ENCODE measurements at places on chromosomes 2 and 18.
A peak's percentile ranks its signal among the peaks of the same experiment; 100 is the strongest.

DNA sequence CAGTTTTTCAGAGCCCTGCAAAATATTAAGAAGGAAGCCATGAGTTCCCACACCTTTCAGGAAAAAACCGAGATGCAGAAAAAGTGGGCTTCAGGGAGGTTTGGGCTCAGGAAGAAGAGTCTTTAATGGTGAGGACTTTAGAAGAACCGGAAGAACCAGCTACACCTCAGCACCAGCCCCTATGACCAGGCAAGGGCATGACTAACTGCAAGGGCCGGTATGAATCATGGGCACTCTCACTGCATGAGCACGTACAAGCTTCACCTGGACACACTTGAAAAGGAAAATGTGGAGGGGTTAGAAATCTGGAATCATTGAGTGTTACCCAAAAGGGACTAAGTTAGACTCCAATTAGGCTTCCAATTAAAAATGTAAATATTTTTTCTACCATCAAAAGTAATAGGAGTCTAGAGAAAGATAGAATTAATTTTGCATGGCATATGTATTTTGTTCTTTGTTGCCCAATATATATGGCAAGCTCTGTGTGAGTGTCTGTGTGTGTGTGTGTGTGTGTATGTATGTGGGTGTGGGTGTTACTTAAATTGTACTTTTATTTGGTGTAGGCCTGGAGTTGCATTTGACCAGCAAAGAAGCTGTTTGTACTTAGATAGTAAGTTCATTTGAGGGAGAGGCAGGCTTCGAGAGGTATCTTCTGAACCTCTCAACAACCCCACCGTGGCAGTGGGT is 66.5 kb upstream of the THUMPD2 start:
- DNase-seq, result no peak

DNA sequence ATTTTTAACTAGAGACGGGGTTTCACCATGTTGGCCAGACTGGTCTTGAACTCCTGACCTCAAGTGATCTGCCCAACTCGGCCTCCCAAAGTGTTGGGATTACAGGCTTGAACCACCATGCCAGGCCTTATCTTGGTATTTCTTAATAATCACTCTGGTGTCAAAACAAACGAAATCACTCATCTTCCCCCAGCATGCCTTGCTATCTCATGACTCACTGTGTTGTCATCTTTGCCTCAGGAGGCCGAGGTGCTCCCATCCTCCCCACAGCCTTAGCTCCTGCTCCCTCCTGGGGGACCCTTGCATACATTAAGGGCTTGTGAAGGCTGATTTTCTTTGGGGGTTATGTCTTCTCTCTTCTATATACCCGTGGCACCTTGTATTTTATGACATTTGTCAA is 250.1 kb upstream of the DPP10 start:
- no peak for DNase-seq

- no peak for DNase-seq
Observed at GRCh38 chr18:47323158-47323557, 71.7 kb upstream of the SKOR2 start.

DNA sequence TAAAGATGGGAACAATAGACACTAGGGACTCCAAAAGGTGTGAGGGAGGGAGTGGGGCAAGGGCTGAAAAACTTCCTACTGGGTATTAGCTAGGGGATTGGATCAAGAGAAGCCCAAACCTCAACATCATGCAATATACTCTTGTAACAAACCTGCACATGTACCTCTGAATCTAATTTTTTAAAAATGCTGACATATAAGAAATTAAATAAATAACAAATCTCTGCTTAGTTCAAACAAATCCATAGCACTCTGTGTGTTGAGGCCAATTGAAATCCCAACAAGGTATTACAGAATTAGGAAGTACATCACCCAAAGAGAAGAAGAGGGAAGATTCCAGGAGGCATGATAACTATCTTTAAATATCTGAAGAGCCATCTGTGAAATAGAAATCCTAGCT is 55.4 kb upstream of the CDH20 start:
- DNase-seq, result no peak

DNA sequence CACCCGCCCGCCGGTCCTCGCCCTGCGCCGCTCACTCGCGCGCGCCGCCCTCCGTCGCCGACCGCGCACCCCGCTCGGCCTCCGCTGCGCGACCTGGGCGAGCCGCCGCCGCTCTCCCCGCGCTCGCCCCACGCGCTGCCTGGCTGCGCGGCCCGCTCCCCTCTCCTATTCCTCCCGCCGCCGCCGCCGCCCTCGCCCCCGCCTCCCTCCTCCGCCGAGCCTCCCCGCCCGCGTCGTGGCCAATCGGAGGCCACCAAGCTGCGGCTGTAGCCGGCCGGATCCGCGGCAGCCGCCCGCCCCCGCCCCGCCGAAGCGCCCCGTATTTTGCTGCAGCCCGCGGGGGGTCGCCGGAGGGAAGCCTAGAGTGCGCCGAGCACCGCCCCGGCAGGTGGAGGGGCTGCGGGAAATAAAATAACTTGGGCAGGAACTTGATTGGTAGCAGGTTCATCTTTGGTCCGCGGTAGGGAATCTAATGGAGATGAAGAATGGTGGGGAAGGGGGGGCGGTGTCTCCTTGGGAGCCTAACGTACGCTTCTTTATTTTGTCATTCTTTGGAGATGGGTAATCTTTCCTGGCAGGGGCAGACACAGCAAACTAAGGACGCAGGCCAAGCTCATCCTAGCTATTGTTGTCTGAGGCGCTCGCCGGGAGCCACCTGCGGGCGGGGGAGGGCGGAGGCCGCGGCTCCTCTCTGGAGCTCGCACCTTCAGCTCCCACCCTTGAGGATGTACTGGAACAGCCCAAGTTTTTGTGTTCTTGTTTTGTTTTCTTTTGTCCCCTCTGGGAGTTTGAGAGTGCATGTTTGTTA is 1.1 kb upstream of the CDH2 start:
- peak; percentile 69 for DNase-seq

GRCh38 chr2:241996100-241996499 is 126.6 kb downstream of the RTP5 start:
- DNase-seq, result no peak

DNA sequence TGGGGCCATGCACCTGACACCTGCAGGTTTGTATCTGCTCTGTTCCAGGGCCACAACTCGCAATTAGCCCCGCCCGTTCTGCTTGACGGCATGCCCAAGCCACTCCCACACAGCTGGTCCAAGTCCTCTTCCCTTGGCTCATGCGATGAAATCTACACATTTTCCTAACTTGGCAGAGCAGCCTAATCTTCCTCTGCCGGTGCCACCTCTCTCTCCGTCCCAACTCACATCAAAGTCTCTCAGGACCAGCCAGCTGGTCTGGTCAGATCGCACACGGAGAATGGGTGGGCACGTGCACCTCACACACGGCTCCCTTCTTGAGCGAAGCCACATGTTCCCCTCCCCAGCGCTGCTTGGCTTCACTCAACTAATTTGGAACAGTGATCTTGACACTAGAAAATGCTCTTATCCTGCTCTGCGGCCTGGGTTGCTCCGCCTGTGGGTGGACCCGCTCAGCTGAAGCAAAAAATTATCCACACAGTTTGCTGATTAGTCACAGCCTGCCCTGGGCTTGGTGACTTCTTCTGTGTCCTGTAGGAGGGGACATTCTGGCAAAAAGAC is 176.7 kb downstream of the NRP2 start:
- DNase-seq, result peak; percentile 93

- no peak for DNase-seq
Observed at GRCh38 chr2:17536416-17536815, 4.1 kb upstream of the VSNL1 start.

DNA sequence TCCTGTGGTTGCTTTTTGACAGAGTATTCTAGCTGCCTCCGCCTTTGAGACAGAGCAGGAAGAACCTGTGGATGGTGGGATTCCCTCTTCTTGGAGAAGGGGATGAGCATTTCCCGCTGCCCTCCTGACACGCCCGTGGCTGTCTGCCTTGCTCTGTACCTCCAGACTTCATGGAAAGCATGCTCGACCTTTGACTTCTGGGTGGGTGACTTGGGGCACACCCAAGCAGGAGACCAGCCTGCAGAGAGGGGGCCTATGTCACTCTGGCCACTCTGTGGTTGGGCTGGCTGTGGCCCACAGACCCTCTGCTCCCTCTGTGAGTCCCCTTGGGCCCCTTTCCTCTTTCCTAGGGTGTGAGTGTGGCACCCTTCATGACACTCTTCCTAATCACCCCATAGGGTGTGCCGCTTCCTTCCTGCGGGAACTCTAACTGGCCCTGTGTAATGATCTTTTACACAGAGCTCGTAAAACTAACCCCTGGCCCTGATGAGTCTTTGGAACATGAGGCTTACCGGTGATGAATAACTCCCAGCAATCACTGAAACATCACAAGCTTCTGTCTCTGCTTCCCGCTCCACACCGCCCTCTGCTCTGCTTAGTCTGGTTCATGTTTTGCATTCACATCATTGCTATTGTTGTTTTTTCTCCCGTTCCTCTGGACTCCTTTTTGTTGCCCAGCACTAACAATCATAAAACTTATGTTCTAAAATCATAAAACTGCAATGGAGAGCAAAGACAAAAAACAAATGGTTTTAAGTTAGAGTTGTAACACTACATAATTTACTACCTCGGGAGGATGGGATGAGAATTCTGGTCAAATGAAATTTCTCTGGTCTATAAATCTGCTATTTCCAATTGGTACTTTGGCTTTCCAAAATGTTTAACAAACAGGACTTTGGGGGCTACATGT is 101.1 kb downstream of the SH3YL1 start:
- no peak for DNase-seq

DNA sequence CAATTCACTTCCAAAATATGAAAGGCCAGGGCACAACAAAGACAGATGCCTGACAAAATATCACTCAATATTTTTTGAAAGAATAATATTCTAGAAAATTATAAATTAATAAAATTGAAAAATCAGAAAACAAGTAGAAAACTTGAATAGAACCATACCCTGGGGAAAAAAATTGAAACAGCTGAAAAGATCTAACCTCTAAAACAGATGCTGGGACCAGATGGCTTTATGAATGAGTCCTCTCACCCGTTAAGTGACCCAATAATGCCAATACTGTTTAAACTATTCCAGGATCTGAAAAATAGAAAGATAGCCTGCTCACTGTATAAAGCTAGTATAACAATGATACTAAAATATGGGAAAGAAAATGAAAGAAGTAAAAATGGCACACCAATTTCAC is 322.3 kb upstream of the VWC2L start:
- DNase-seq, result no peak

- DNase-seq, result no peak
Observed at GRCh38 chr2:100614455-100615000, 51.7 kb downstream of the PDCL3 start.

DNA sequence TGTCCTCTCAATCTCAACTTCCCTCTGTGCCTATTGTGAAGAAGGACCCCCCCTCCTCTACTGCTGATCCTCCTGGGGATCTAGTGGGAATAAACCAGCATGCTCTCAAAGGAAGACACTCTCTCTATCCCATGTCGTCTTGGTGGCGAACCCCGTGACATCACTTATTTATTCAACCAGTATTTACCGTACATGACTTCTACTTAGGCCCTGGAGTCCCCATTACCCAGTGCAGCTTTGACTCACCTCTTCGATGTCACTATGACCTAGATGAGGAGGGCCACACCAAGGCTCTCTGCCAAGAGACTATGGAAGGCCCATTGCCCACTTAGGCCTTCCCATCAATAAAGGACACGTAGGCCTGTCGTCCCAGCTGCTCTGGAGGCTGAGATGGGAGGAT is 16.7 kb downstream of the ASPRV1 start:
- no peak for DNase-seq

DNA sequence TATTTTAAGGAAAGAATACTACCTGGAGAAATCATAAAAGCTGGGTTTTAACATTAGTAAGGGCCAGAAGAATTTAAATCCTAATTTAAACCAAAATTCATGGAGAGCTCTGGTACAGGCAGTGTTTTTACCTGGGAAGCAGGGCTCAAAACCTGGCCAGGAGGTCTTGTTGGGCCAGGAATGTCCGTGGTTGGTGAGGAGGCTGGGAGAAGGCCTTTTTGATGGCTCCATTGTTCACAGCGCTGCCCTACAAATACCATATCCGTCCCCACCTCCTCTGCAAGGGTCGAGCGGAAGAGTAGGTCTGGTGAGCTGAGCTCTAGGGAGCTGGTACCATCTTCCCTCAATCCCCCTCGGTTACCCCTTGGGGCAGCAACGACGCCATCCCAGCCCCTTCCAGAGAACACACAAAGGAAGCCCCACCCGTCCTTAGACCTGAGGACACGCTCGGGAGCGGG is 10.9 kb upstream of the HOXD1 start:
- DNase-seq, result no peak

DNA sequence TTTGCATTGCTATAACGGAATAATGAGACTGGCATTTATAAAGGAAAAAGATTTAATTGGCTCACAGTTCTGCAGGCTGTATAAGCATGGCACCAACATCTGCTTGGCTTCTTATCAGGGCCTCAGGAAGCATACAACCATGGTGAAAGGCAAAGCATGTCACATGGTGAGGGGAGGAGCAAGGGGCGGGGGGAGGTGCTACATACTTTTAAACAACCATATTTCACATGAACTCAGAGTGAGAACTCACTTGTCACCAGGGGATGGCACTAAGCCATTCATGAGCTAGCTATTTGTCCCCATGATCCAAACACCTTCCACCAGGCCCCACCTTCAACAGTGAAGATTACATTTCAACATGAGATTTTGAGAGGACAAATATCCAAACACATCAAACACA is 188.7 kb downstream of the MBD5 start:
- DNase-seq, result no peak

GRCh38 chr2:20049637-20050036 is 1.8 kb downstream of the LAPTM4A start:
- peak; percentile 45 for DNase-seq

GRCh38 chr2:72113847-72114692 is 33.6 kb downstream of the CYP26B1 start:
- DNase-seq, result no peak

- DNase-seq, result no peak
Observed at GRCh38 chr18:64872710-64873458, 724.0 kb upstream of the LINC00305 start.

DNA sequence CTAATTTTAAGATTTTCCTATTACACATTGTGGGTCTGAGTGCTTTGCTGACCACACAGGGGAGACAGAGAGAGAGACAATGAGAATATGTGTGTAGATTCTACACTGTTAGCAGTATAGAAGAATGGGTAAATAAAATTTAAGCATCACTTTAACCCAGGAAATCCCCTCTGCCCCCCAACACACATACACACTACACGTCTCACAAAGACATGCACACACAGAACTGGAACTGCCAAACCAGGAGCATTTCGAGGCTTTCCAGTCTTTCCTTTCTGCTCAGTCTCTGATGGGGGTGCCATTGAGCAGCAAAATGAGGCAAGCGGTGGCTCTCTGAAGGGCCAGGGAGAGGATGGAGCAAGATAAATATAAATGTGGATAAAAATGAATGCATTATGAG is 2.5 kb downstream of the MERTK start:
- peak; percentile 48 for DNase-seq

GRCh38 chr2:203804070-203804469 is 63.5 kb upstream of the CTLA4 start:
- no peak for DNase-seq

- no peak for DNase-seq
Observed at GRCh38 chr18:13877157-13877556, 38.2 kb downstream of the MC2R start.

Data from tongue (tissue), 3 donors.